Coronary artery (tissue), 2 donors: ENCODE measurements at places on chromosomes 3 and 15.

GRCh38 chr3:9934235-9934621, 594 bp downstream of the CRELD1 start:
- no peak for DNase-seq

- no peak for DNase-seq
Measured at GRCh38 chr3:132723024-132723950, 1.1 kb upstream of the NPHP3 start.

DNA sequence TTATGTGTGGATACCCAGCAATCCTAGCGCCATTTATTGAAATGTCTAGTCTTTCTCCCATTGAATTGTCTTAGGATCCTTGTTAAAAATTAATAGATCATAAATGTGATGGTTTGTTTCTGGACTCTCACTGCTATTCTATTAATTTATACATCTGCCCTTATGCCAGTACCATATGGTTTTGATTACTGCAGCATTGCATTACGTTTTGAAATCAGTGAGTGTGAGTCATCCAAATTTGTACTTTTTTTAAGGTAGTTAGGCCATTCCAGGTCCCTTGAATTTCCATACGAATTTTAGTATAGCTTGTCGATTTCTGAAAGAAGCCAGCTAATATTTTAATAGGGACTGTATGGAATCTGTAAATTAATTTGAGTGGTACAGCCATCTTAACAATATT, 648.6 kb upstream of the ZNF385D start:
- DNase-seq: no peak

DNA sequence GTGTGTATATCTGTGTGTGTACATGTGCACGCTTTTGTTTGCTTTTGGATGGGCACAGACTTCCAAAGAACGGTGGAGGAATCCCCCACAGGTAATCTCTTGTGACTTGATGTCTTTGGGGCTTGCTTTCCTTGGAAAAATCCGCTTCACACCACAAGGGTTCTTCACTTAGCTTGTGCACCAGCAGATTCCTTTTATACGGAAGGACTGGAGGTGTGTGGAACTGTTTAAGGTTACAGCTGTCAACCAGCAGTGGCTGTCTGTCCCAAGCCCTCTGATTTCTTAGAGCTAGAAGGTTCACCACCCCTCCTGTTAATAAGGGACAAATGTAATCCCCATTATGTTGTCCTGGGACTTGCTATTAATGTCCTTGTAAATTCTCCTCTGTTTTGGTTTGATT, 193.5 kb downstream of the ITPR1 start:
- no peak for DNase-seq

- no peak for DNase-seq
Measured at GRCh38 chr3:54274607-54275006, 152.3 kb downstream of the CACNA2D3 start.

DNA sequence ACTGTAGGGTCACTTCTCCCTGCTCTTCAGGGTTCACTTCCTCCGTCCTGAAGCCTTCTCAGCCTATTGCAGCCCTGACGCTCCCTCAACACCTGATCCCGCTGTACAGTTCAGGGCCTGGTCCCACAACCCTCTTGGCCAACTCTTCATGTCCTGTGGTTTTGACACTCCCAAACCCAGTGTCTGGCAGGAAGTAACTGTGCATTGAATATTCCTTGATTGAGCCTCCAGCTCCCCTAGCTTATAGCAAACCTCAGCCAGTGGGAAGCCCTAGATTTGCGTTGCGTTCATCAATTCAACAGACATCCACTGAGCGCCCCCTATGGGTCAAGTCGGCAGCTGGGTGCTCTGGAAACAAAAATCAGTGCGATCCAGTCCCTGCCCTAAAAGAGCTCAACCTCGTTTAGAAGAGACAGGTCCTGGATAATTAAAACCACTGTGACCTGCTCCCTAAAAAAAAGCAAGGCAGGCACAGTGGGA, 13.5 kb downstream of the UBAP1L start:
- DNase-seq: no peak

DNA sequence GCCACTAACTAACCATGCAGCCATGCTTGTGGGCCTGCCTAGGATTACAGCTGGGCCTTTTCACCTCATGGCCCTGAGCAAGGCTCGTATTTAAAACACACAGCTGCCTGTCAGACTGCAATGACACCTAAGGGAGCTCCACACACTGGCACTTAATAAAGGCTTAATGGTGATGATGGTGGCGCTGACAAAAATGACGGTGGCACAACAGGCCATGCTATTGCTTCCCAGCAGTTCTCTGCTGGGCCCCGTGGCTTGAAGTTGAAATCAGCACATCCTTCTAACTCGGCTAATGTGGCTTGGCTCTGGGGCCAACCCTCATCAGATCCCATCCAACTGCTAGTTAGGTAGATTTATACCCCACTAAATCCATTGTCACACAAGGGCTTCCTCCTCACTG, 112.9 kb downstream of the FHIT start:
- DNase-seq: no peak

DNA sequence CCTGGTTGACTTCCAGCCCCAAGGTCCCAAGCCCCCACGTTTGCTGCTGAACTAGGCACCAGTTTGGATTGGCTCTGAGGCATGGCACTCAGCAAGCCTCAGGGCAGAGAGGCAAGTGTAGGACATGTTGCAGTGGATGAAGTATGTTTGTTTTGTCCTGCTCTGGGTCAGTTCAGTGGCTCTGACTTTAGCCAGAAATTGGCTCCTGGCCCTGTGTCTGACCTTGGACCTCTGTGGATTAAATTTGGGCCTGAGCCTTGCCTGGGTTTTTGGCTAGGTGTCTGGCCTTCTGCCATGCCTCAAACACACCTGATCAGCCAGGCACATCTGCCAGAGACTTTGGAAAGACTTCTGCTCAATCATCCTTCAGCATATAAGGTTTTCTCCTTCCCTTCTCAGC, 3.6 kb upstream of the MRAS start:
- no peak for DNase-seq

- no peak for DNase-seq
Measured at GRCh38 chr3:110567029-110567428, 504.6 kb upstream of the NECTIN3 start.

- DNase-seq: no peak
Measured at GRCh38 chr3:8282541-8283165, 219.0 kb upstream of the LMCD1 start.

GRCh38 chr3:20064796-20065564, 24.7 kb downstream of the KAT2B start:
- no peak for DNase-seq

GRCh38 chr15:60557191-60557618, 78.3 kb upstream of the ICE2 start:
- DNase-seq: no peak

DNA sequence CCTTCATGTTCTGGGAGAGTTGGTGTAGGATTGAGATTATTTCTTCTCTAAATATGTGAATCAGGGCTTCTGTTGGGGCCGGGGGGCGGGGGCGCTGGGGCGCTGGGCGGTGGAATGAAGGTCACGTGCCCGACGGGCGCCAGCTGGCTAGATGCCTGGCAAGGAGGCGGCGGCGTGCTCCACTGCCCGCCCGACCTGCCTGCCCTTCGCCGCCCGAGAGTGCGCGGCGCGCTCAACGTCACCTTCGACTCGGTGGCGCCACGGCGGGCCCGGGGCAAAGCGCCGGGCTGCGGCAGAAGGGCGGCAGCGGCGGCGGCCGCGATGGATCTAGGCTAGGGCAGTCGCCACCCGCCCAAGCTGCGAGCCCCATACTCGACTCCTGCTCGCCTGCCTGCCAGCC, 47.0 kb upstream of the LHFPL4 start:
- DNase-seq: no peak

GRCh38 chr3:132135628-132136333, 101.0 kb upstream of the CPNE4 start:
- no peak for DNase-seq

DNA sequence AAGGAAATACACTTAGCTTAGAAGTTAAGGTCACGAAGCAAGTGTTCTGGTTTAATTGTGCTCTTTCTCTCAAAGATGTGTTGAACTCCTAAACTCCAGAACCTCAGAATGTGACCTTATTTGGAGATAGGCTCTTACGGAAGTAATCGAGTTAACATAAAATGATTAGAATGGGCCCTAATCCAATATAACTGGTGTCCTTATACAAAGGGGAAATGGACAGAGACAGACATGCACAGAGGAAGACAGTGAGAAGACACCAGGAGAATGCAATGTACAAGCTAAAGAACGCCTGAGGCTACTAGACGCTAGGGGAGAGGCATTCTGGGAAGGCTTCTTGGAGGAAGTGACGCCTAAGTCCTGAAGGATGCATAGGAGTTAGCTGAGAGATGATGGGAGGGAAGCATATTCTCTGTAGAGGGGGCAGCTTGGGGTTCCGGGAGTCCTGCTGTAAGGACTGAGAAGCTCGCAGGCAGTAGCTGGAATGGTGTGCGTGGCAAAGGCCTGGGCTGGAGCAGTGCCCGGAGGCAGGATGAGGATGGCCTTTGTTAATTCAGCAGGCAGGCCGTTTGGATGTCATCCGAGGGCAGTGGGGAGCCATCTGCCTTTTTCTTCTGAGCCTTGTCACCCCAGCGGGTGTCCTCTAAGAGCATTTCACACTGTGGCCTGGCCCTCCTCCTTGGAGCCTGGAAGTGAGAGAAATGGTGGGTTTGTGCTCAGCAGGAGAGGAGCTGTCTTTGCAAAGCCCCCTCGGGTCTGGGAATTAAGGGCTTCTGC, 513.4 kb downstream of the SHQ1 start:
- no peak for DNase-seq

- DNase-seq: peak; percentile 75
Measured at GRCh38 chr3:14791343-14791945, 27.3 kb upstream of the FGD5 start.

GRCh38 chr15:79474252-79474651, 42.1 kb downstream of the MINAR1 start:
- no peak for DNase-seq

GRCh38 chr3:75218577-75218976, 445.6 kb upstream of the FRG2C start:
- no peak for DNase-seq

DNA sequence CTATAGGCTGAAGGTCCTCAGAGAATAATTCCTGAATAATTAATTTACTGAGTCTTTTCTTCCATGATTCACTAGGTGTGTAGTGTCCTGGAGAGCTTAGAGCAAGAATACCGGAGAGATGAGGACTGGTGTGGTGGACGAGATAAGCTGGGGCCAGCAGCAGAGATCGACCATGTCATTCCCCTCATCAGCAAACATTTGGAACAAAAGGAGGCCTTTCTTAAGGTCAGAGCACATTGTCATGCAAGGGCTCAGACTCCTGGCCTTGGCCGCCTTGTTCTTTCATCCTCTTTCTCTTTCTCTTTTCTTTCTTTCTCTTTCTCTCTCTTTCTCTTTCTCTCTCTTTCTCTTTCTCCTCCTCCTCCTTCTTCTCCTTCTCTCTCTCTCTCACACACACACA, 291.4 kb upstream of the UMPS start:
- no peak for DNase-seq

GRCh38 chr15:77530576-77530975, 102.1 kb downstream of the LINGO1 start:
- DNase-seq: no peak

DNA sequence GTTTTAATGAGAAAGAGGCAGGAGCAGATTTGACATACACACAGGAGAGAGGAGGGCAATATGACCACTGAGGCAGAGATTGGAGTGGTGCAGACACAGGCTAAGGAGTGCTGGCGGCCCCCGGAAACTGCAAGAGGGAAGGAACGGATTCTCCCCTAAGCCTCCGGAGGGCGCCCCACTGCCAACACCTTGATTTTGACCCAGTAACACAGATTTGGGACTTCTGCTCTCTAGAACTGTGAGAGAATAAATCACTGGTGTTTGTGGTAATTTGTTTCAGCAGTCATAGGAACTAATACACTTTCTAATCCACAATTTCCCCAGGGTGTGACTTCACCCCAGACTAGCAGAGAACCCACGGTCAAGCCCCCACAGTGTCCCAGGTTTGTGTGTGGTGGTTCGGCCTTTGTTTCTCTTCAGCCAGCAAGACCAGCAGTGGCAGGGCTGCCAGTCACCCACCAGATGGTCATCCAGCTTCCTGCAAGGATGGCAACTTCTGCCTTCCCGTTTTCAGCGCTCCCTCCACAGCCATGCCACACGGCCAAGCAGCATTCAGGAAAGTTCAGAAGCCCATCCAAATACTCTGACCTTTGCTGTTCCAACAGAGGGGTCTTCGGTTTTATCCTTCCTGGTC, 23.6 kb upstream of the TSPAN3 start:
- no peak for DNase-seq

DNA sequence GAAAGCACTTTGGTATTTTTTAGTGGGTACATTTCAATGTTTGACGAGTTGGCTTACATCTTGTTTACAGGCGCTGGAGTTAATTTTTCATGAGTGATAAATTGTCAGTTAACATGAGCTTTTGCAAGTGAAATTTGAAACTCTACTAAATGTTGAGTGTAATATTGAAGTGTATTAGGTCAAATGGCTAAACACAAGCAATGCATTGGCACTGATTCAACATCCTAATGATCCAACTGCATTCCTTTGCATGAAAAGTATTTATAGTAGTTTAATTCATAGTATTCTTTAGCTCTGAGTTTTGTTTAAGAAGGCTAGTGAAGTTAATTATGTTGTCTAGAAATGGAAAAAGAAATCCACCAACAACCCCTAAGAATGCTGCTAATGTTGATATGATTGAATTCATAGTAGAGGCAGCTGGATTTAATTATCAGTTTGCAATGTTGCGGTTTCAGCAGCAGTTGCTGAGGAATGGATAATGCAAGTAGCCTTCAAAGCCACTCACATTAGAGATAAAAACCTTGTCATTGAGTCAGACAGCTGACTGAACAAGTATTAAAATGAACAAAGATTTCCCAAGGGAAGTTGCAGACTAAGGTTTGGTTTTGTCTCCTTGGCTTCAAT, 245.6 kb upstream of the GOLIM4 start:
- DNase-seq: no peak

- no peak for DNase-seq
Measured at GRCh38 chr15:76517910-76518309, 181.3 kb downstream of the ISL2 start.

- no peak for DNase-seq
Measured at GRCh38 chr3:8529181-8529637, 27.6 kb downstream of the LMCD1 start.

- DNase-seq: no peak
Measured at GRCh38 chr15:60076045-60076444, 71.9 kb downstream of the FOXB1 start.

GRCh38 chr3:133962849-133963248, 66.9 kb downstream of the SLCO2A1 start:
- DNase-seq: no peak

- DNase-seq: no peak
Measured at GRCh38 chr3:116877968-116878367, 168.4 kb downstream of the TUSC7 start.

- DNase-seq: no peak
Measured at GRCh38 chr3:170839518-170840100, 30.4 kb downstream of the RPL22L1 start.

GRCh38 chr3:156536524-156537316, 18.2 kb downstream of the SSR3 start:
- no peak for DNase-seq
